ENCODE measurements at places on chromosomes 11 and 22.

DNA sequence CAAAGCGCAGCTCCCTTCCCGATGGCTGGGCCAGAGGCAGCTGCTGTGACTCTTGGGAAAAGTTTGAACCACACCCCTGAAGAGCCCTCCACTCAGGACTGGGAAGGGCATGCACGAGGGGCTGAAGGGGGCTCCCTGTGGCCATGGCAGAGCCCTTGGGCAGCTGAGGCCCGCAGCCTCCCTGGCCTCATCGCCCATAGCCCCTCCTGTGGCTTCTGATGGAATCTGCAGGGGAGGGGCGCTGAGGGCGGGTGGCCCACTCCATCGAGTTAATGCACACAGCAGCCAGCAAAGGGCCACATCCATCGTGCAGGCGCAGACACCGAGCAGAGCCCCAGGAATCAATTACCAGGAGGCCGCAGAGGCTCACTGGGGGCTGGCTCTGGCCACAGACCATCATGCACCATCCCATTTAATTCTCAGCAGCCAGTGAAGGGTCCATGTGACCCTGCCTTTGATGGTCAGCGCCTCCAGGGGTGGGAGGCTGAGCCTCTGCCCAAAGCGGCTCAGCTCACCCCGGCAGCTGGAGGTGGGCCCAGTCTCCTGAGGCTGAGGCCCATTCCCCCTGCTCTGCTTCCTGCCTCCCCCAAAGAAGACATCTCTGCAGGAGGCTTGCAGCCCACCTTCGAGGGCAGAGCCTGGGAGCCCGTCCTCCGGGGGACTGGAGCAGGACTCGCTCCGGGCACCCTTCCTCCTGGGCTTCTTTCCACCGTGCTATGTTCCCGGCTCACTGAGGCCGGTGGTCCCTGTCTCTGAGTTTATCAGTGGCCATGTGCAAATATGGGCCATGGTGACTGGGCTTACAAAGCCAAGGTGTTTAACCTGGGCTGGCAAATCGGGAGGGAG, 1410.2 kb downstream of the BRD1 start:
- DNase-seq = no peak

DNA sequence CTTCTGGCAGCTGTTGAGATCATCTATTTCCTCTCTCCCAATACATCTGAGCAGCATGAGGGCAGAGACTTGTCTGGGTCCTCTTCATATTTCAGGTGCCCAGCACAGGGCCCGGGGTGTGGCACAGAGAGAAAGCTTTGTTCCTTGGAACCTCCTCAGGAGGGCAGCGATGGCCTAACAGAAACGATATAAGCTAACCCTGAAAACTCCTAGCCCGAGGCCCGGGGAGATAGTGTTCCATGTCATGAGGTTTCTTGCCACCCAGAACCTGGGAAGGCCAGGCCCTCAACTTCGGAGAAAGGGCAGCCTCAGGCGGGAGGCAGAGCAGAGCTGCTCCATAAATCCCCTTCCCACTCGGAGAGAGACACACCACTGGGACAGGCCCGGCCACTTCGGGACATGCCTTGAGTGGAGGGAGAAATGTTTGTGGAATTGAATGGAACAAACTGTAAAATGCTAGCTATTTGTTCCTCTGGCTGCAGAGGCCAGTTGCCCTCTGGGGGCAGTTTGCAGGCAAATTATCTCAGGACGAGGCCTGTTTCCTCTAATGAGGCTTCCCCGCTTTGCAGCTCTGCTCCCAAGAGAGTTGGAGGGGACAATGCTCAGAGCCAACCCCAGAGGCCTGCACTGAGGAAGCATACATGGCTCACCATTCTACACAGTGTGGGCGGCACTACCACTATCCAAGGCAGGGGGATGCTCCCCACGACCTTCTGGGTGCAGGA, 11.6 kb downstream of the ARRB1 start:
- DNase-seq = no peak

GRCh38 chr22:24230911-24231656, 13.8 kb downstream of the GGT5 start:
- peak; percentile 68 for DNase-seq

- DNase-seq = no peak
Observed at GRCh38 chr11:25562417-25562816, 769.5 kb upstream of the ANO3 start.

GRCh38 chr11:111723595-111723994, 42.6 kb downstream of the PPP2R1B start:
- DNase-seq = no peak

GRCh38 chr22:44103735-44104480, 76.8 kb upstream of the PARVG start:
- no peak for DNase-seq

DNA sequence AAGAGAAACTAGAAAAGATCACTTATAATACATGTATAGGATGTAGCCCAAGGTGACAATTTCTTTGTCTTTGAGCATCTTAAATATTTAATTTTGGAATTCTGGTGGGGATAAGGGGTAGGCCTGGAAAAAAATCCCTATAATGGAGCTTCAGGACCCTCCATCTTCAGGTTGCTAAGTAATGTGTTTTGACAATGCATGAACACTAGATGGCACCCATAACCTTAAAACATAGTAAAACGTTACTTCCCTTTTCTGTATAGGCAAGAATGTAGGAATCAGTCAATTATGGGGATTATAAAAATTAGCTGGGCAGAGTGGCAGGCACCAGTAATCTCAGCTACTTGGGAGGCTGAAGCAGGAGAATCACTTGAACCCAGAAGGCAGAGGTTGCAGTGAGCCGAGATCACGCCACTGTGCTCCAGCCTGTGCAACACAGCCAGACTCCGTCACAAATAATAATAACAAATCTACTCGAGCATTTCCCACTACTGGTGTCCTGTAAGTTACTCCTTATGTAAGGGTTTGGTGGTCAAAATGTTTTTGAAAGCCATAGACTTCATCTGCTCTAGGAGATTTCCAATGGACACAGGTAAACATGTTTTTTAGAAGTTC, 541.9 kb upstream of the CCDC90B start:
- DNase-seq = no peak

GRCh38 chr11:2794046-2794967, 91.3 kb downstream of the CDKN1C start:
- DNase-seq = peak; percentile 11

DNA sequence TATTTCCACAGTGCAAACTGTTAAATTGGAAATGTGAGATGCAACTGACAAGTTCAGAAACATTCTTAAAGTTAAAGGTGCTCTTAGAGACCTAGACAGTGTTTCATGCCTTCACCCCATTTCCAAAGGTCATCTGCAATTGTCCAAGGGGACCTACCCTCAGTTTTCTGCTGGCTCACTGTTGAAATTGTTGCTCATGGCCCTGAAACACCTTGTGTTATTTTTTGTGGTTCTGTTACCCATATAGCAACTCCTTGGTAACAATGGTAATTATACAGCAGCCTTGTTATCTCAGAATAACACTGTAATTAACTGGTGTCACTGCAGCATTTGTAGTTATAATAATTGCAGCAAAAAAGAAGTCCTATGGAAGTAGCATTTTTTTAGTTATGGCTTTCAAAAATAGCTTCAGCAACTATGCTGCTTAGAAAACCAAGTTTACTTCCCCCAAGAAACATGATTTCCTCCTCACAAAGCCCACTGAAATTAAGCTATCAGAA, 49.2 kb upstream of the CCDC34 start:
- DNase-seq = no peak

DNA sequence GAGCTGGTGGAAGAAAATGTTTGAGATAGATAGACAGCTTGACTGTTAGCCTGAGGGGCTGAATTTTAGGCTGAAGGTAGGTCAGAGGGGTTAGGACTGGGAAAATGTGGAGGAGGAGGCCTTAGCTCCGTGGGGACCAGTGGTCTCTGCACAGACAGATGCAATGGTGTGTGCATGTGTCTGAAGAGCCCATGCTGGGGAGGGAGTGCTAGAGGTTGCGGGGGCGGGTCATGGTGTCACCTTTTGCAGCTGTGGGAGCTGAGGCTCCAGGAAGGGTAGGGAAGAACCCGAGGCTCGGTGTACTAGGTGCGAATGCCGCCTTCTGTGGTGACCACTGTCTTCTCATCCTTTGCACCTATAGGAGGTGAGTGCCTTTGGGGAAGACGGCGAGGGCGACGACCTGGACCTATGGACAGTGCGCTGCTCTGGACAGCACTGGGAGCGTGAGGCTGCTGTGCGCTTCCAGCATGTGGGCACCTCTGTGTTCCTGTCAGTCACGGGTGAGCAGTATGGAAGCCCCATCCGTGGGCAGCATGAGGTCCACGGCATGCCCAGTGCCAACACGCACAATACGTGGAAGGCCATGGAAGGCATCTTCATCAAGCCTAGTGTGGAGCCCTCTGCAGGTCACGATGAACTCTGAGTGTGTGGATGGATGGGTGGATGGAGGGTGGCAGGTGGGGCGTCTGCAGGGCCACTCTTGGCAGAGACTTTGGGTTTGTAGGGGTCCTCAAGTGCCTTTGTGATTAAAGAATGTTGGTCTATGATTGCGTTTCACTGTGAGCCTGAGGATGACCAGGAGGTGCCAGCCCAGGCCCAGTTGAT, 1.6 kb downstream of the SDF2L1 start:
- no peak for DNase-seq

DNA sequence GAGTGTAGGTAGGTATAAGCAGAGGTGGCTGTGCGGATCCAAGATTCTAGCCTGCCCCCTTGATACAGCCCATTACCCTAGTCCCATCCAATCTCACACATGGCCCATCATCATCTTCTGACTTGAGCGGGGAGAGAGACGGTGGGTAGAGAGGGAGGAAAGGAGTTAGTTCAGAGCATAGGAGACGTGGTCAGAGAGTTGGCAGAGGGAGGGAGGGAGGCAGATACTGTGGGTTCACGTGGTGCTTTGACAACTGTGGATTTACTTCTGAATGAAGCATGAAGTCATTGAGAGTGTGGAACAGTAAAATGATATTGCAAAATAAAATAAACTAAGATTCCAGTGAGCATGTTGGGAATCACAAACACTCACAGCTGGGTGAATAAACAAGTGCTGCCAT, 31.4 kb upstream of the VPREB1 start:
- no peak for DNase-seq

DNA sequence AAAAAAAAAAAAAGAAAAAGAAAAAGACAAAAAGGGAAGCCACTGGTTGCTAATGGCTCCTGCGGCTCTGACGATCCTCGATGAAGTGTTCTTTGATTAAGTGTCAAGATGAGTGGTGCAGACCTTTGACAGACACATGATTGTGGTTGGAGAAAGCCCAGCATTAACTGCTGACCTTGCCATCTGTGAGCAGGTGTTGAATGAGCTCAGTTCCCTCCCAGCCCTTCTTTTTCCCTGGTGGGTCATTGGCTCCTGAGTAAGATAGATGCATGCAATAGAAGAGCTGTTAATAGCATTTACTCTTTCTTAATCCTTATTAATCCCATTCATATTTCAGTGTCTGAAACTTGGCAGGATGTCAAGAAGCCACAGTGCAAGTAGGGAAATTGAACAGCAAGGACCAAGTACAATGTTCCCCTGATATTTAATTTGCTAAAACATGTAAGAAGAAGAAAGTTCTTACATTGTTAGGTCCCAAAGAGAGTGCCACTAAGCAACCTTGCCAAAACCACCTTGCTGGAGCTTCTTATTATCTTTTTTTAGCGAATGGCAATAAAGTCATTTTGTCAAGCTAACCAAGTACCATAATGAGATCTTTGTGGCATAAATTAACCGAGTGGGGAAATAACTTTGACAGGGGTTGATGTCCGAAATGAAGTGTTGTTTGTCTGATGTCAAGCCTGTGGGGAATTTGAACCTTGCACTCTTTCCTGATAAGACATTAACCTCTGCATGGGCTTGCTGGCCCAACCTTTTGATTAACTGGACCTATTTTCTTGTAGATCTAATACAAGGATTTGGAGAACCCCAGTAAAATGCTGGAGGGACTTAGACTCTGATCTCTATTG, 113.7 kb downstream of the PTPRJ start:
- no peak for DNase-seq

- DNase-seq = no peak
Observed at GRCh38 chr11:104339380-104339831, 175.5 kb upstream of the PDGFD start.

- no peak for DNase-seq
Observed at GRCh38 chr11:123187665-123188507, 7.2 kb downstream of the CLMP start.

DNA sequence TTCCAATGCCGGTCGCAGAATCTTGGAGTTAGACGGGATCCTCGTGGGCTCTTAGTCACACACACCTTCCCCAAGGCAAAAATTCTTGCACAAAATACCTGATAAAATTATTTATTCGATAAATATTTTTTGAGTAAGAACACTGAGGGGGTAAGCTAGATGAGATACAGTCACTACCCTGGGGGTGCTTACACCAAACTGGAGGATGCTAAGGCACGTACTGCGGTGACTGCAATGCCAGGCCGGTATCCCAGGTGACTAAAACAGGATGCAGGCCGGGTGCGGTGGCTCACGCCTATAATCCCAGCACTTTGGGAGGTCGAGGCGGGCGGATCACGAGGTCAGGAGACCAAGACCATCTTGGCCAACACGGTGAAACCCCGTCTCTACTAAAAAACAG, 1.7 kb upstream of the MRTFA start:
- DNase-seq = no peak

GRCh38 chr11:122103321-122103720, 12.7 kb downstream of the BLID start:
- no peak for DNase-seq

- DNase-seq = no peak
Observed at GRCh38 chr11:86064220-86064803, 4.6 kb downstream of the PICALM start.

All from activated CD8-positive, alpha-beta memory T cell treated with anti-CD3 and anti-CD28 coated beads, Interleukin-2, amount 50 U/mL, for 4 hours (primary cell).